ENCODE measurements at places on chromosomes 2 and 18. TPM values are rescaled to one million over a fixed set of nuclear protein-coding genes. Genes with fewer than 3 reads are reported as not detected.

DNA sequence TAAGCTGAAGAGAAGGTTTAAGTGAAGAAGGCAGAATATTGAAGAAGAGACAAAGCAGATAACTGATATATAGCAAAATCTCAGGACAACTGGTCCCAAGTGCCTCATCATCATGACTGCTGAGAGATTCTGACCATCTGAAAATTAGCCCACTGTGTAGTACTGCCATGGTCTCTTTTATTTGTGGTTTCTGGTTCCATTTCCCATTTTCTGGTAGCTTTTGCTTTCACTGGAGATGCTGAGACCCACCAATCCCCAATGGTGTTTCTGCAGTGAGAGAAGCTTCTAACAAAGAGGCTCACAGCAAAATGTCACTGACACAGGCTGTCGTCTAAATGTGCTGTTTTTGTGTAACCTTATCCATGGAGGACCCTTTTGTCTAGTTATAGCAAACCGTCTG lies 79.5 kb downstream of the TMEM163 start:
- no peak for DNase-seq

- DNase-seq: no peak
Measured at GRCh38 chr2:32772638-32773447, 145.0 kb downstream of the TTC27 start.

Gene IGFBP5
- total RNA-seq: 3,214 TPM

Gene DNAH6
- 2.5 TPM for total RNA-seq
